MM.1S (cell line): ENCODE measurements at places on chromosomes 6 and 20.
A peak's percentile ranks its signal among the peaks of the same experiment; 100 is the strongest.

GRCh38 chr6:15798533-15799255 lies 135.9 kb upstream of the DTNBP1 start:
- no peak for DNase-seq

- no peak for DNase-seq
Observed at GRCh38 chr20:35523298-35523888, 6.1 kb downstream of the C20orf173 start.

GRCh38 chr20:61835301-61835700 lies 230.4 kb downstream of the TAF4 start:
- DNase-seq = no peak

DNA sequence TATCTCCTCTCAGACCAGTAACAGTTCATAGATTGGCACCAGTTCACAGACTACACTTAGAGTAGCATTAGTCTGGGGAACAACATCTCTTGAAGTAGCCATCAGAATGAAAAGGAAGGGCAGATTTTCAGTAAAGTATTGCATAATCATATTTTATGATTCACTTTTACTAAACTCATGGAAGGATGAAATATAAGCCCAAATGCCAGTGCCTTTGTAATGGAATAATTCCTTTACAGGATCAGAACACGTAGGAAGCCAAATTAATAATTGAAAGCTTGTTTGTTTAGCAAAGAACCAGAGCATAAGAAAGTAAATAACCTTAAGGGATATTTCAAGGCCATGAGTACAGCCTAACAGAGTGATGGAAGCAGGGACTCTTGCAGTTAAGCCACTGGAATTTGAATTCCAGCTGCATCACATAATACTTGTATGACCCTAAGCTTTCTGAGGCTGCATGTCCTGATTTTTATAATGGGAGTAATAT lies 11.4 kb upstream of the LOC128125822 start:
- no peak for DNase-seq

- no peak for DNase-seq
Observed at GRCh38 chr6:144613859-144614258, 328.7 kb downstream of the UTRN start.

GRCh38 chr20:51735728-51736600 lies 32.2 kb downstream of the ATP9A start:
- no peak for DNase-seq

DNA sequence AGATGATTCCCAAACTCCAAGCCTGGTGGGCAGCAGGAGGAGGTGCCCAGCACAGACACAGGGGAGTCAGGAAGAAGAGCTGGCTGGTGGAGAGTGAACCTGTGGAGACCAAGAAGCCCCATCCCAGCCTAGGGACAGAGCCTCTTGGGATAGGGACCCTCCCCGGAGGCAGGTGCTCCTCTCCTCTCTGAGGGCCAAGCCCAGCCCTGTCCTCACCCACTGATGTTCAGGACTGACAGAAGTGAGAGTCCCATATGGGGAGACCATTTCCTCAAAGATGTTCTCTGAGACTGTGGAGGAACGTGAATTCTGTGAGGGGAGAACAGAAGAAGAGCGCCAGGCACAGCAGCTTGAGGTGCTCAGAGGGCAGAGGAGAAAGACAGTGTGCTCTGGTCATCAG lies 2.4 kb upstream of the EBF4 start:
- no peak for DNase-seq

GRCh38 chr6:36139431-36139830 lies 9.1 kb downstream of the MAPK13 start:
- DNase-seq = no peak

DNA sequence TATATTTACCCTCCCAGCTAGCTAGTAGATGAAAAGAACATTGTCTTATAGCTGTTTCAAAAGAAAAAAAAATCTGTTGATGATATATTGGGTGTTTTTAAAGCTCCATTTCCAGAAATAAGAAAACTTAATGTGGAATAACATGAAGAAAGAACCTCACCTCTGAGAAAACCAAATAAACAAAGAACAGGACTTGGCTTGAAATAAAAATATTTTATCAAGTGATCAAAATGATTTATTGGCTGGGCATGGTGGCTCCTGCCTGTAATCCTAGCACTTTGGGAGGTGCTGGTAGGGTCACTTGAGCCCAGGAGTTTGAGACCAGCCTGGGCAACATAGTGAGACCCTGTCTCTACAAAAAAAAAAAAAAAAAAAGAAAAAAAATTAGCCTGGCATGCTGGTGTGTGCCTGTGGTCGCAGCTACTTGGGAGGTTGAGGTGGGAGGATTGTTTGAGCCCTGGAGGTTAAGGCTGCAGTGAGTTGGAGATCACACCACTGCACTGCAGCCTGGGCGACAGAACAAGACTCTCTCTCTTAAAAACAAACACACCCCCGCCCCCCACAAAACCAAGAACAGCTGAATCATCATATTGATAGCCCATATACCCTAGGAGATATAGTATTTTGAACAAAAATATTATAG lies 7.9 kb downstream of the RNF24 start:
- no peak for DNase-seq

DNA sequence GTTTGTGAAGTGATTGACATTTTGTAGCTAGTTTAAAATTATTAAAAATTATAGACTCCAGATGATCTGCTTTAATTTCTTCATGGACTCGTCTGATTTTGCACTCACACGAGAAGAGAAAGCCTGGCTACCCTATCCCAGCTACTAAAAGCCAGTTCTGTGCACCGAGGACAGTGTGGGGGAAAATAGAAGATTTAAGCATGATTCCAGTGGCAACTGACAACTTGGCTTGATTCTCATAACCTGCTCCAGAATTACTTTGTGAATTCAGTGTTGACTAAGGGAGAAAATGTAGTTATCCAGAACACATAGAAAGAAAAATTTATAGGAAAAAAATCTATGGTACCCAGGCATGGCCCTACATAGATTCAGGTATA lies 88.7 kb downstream of the SNAP25 start:
- no peak for DNase-seq

- DNase-seq = no peak
Observed at GRCh38 chr6:82924799-82925535, 140.7 kb downstream of the UBE3D start.

GRCh38 chr6:32255199-32256153 lies 31.6 kb upstream of the NOTCH4 start:
- peak; percentile 69 for DNase-seq

DNA sequence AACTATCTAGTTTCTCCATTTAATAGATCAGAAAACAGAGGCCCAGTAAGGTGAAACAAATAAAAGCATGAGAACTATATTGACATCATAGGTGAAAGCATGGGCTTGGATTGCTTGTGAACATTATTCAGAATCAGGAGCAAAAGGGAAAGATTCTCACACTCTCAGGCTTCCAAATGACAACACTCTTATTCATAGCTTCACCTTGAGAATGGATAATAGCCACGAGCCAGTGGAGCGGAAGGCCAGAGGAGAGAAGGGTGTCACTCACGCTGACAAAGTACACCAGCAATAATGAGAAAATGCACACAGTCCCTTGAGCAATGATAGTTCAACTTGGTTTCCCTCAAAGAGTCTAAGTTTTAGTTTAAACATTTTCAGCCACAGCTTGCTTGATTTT lies 339.0 kb downstream of the TPBG start:
- no peak for DNase-seq

DNA sequence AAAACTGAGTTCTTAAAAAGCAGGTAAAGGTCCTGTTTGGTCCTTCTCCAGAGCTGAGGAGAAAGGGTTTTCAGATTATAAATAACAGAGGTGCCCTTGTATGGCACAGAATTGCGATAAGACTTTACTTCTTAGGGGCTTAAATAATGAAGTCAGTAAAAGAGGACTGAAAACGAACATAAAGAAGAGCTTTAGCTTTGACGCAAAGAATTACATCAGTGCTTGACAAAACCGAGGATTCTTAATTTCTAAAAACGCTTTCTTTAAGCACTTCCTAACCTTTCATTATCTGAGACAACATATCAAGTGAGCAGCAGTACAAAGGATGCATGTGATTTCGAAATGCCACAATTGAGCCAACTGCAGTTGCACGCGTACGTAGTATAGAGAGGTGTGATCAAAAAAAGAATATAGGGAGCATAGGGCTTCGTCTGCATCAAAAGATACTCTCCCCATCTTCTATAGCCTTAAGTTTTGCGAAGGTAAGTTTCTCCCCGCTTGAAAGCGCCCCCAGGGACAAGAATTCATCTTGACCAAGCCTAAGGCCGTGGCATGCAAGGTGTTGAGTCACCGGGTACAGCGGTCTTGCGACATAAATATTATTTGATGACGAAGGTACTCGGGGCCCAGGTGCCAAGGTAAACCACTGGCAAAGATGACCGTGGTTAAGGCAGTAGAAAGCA lies 778 bp upstream of the LOC128125822 start:
- DNase-seq = no peak

GRCh38 chr6:18186540-18187250 lies 31.5 kb downstream of the KDM1B start:
- DNase-seq = no peak

- no peak for DNase-seq
Observed at GRCh38 chr20:18101125-18101810, 36.4 kb upstream of the KAT14 start.

DNA sequence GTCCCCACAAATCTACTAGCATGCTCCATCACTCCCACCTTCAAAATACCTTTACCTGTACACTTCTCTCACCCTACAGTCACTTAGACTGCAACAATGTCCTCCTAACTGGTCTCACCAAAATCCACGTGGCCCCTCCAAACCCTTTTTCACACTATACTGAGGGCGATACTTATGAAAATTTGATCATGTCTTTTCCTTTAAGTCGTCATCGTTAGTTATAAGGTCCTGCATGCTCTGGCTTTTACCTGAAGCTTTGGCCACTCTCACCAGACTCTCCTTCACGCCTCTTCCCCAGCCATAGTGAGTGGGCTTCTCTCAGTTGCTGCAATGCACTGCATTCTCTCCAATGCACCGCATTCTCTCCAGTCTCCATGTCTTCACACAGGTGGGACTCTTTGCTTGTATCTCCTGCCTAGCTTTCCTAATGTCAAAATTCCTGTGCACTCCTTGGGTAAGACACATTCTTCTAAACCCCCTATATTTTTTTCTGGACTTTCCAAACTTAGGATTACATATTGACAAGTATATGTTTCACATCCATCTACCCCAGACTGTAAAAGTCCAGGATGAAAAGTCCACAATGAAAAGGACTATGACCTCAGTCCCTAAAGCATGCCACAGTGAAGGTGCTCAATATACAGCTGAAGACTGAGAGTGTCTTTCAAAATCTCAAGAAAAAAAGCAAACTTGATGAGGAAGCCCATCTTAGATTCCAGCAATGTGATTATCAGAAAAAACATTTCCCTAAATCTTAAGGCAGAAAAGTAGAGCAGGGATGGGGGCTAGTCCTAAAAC lies 24.7 kb downstream of the PTPRK start:
- no peak for DNase-seq

GRCh38 chr6:129146902-129147301 lies 264.0 kb downstream of the LAMA2 start:
- no peak for DNase-seq

GRCh38 chr20:41180599-41181333 lies 43.4 kb downstream of the PLCG1 start:
- no peak for DNase-seq

- no peak for DNase-seq
Observed at GRCh38 chr6:80341330-80341729, 234.9 kb downstream of the BCKDHB start.
